Hepatocyte (in vitro differentiated cells): ENCODE measurements at places on chromosomes 16 and 17. TPM values are rescaled to one million over a fixed set of nuclear protein-coding genes. Genes with fewer than 3 reads are reported as not detected.

- H3K4me1 ChIP-seq: peaks cover 27% of the 10 kb centered on the region
- H3K27ac ChIP-seq: peak overlapping the region; percentile 93
- H3K4me3 ChIP-seq: peak overlapping the region; percentile 67
- no peak for DNase-seq
These were observed 1.0 kb downstream of the PMM2 start for GRCh38 chr16:8798535-8799157.

DNA sequence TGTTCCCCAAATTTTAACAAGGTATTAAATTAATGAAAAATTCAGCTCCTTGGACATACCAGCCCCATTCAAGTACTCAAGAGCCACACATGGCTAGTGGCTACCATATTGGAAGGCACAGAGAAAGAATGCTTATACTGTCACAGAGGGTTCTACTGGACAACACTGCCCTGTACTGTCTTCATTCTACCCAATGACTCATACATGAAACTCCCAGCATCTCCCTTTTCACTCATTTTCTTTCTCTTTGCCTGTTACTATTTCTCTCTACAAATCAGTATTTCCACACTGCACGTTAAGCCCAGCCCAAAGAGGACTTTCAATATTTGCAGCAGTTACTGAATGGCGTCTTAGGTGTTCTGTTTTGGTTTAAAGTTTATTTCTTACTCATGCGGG is 72.1 kb upstream of the RCVRN start:
- no peaks in the 10 kb centered on the region for H3K36me3 ChIP-seq
- peak overlapping the region; percentile 8 for H3K27ac ChIP-seq
- DNase-seq: no peak

DNA sequence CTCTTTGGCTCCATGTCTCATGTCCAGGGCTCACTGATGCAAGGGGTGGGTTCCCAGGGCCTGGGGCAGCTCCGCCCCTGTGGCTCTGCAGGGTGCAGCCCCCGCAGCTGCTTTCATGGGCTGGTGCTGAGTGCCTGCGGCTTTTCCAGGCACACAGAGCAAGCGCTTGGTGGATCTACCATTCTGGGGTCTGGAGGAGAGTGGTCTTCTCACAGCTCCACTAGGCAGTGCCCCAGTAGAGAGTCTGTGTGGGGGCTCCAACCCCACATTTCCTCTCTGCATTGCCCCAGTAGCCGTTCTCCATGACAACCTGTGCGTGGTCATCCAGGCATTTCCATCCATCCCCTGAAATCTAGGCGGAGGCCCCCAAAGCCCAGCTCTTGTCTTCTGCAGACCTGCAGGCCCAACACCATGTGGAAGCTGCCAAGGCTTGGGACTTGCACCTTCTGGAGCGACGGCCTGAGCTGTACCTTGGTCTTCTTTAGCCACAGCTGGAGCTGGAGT is 5.2 kb downstream of the IL32 start:
- H3K36me3 ChIP-seq: no peaks in the 10 kb centered on the region
- no peak for DNase-seq
- H3K4me3 ChIP-seq: no peak overlapping the region
- H3K27ac ChIP-seq: no peak overlapping the region

Gene ALOX12B
- 0.52 and 2.0 TPM in 2 replicates for total RNA-seq

GRCh38 chr17:50326831-50327364 is 19.0 kb upstream of the XYLT2 start:
- H3K27ac ChIP-seq: no peak overlapping the region
- no peaks in the 10 kb centered on the region for H3K27me3 ChIP-seq
- H3K36me3 ChIP-seq: no peaks in the 10 kb centered on the region
- H3K4me3 ChIP-seq: no peak overlapping the region

GRCh38 chr16:81429045-81429521 is 15.5 kb upstream of the CMIP start:
- DNase-seq: no peak
- H3K36me3 ChIP-seq: no peaks in the 10 kb centered on the region

Gene EVPLL
- not detected in 2 replicates for total RNA-seq

Gene ASPHD1
- 12.6 and 18.6 TPM in 2 replicates for total RNA-seq

- no peaks in the 10 kb centered on the region for H3K36me3 ChIP-seq
- no peaks in the 10 kb centered on the region for H3K27me3 ChIP-seq
- no peak overlapping the region for H3K4me3 ChIP-seq
These were observed 58.7 kb downstream of the COG7 start for GRCh38 chr16:23394141-23394831.

DNA sequence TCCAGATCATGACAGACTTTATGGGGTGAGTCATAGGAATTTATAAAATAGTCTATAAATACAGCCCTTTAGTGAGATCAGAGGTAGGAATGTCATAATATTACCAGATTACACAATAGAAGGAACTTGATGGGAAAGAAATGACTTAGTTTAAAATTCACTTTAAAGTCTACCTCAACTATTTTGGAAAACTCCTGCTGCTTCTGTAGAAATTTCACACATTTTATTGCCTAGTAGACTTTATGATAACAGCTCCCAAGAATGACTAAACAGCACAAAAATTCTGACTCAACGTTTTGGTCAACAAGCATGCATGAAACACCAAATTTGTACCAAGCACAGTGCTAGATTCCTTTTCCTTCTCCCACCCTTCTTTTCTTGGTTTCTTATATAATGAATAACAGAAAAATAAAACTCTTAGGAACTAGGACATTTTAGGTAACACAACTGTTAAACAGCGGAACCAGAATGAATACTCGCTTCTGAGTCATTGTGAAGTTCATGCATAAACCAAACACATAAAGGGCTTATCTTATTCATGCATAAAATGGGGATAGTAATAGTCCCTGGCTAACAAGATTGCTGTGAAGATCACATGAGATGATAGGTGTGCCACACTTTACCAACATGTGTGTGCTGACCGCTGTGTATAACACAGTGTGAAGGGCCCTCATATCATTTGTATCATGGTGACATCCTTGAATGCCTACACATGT is 243.9 kb downstream of the CDH8 start:
- no peaks in the 10 kb centered on the region for H3K36me3 ChIP-seq
- H3K27ac ChIP-seq: no peak overlapping the region
- H3K4me3 ChIP-seq: no peak overlapping the region
- no peak for DNase-seq
- no peaks in the 10 kb centered on the region for H3K27me3 ChIP-seq

Gene FAM171A2
- total RNA-seq: 12.8 and 13.9 TPM in 2 replicates

Gene TPSD1
- not detected in 2 replicates for total RNA-seq

- no peak overlapping the region for H3K27ac ChIP-seq
- H3K36me3 ChIP-seq: no peaks in the 10 kb centered on the region
These were observed 14.6 kb downstream of the FCSK start for GRCh38 chr16:70468776-70469525.

GRCh38 chr17:40342504-40343218 is 21.9 kb downstream of the GJD3 start:
- H3K36me3 ChIP-seq: no peaks in the 10 kb centered on the region
- H3K27me3 ChIP-seq: no peaks in the 10 kb centered on the region
- H3K4me1 ChIP-seq: peaks cover 52% of the 10 kb centered on the region
- H3K4me3 ChIP-seq: peak overlapping the region; percentile 95
- H3K27ac ChIP-seq: peak overlapping the region; percentile 99
- DNase-seq: no peak

- H3K4me1 ChIP-seq: no peaks in the 10 kb centered on the region
- no peak overlapping the region for H3K4me3 ChIP-seq
- no peak for DNase-seq
- H3K27ac ChIP-seq: peak overlapping the region; percentile 0
These were observed 208.3 kb upstream of the PMFBP1 start for GRCh38 chr16:72380283-72380682.

Gene CLEC10A
- 0.24 and 0.37 TPM in 2 replicates for total RNA-seq

Gene GPR179
- 0.03 and 0.08 TPM in 2 replicates for total RNA-seq

Gene DLX4
- 0.17 and 0.32 TPM in 2 replicates for total RNA-seq

Gene CSHL1
- total RNA-seq: not detected in 2 replicates
